ENCODE measurements at places on chromosomes 7 and 10.

GRCh38 chr10:73439605-73440312 is 6.4 kb upstream of the MSS51 start:
- DNase-seq = no peak

DNA sequence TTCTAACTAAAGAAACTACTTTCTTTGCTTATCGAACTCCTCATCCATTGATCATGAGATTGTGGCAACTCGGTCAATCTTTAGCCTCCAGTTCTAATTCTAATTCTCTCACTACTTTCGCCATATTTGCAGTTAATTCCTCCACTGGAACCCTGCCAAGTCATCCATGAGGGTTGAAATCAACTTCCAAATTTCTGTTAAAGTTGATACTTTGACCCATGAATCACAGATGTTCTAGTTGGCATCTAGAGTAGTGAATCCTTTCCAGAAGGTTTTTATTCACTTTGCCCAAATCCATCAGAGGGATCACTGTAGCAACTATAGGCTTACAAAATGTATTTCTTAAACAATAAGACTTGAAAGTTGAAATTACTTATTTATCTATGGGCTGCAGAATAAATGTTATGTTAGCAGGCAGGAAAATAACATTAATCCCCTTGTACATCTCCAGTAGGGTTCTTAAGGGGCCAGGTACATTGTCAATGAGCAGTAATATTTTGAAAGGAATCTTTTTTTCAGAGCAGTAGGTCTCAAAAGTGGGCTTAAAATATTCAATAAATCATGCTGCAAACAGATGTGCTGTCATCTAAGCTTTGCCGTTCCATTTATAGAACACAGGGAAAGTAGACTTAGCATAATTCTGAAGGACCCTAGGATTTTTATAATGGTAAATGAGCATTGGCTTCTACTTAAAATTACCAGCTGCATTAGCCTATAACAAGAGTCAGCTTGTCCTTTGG is 39.4 kb downstream of the CCDC71L start:
- DNase-seq = no peak

GRCh38 chr7:108839076-108839475 is 269.4 kb downstream of the DNAJB9 start:
- no peak for DNase-seq

- no peak for DNase-seq
Observed at GRCh38 chr7:936386-937054, 18.0 kb downstream of the ADAP1 start.

DNA sequence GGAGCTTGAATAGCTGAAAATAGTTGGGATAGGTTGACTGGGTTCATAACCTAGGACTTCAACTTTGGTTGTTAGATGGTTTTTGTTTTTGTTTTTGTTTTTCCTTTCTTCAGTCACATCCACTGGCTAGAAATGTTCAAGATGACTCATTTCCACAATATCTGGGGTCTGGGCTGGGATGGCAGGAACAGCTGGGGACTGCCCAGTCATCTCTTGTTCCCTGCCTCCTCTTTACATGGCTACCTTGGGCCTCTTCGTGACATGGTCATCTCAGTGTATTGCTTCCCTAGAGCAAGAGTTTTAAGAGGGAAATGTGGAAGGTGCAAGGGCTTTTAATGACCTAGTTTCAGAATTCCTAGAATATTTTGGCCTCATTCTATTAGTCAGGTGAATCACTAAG is 915.8 kb downstream of the XPNPEP1 start:
- no peak for DNase-seq

- no peak for DNase-seq
Observed at GRCh38 chr7:44956157-44956766, 22.6 kb downstream of the MYO1G start.

DNA sequence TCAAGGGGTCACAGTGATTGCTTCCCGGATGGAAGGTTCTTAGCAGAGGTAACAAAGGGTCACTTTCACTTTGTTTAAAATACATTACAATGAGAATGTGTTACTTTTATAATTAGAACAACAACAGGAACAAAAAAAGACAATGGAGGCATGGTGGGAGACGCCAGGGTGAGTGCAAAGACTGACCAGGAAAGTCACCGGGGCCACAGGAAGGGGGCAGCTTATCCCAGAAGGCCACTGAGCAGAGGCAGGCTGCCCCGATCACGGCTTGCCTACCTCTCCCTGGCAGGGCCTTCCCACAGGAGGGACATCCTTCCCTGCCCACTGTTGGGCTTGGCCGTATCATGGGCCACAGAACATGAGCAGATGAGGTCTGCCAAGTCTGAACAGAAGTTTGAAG is 46.8 kb upstream of the ENO4 start:
- DNase-seq = no peak

DNA sequence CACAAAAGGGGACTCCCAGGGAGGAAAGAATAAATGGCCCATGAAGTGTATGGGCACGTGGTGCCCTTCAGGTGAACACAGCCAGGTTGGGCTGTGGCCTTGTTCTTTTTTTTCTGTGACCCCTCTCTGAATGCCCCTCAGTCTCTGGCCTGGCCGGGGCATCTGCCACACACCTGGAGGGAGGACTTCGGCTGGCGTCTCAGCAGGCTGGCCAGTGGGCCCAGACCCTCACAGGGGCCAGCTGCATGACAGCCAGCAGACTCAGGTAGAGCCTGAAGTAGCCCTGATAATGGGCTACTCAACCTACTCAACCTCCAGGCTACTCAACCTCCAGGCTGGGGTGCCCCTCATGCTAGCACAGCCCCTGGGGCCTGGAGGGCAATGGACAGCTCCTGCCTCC is 9.8 kb upstream of the CAMK2B start:
- no peak for DNase-seq

GRCh38 chr10:10855151-10855581 is 162.5 kb upstream of the CELF2 start:
- no peak for DNase-seq

Data from NCI-H524 treated with DMSO at 0.1 percent for 48 hours (cell line).